ENCODE measurements at places on chromosomes 1 and 21. TPM values are rescaled to one million over a fixed set of nuclear protein-coding genes. Genes with fewer than 3 reads are reported as not detected.

DNA sequence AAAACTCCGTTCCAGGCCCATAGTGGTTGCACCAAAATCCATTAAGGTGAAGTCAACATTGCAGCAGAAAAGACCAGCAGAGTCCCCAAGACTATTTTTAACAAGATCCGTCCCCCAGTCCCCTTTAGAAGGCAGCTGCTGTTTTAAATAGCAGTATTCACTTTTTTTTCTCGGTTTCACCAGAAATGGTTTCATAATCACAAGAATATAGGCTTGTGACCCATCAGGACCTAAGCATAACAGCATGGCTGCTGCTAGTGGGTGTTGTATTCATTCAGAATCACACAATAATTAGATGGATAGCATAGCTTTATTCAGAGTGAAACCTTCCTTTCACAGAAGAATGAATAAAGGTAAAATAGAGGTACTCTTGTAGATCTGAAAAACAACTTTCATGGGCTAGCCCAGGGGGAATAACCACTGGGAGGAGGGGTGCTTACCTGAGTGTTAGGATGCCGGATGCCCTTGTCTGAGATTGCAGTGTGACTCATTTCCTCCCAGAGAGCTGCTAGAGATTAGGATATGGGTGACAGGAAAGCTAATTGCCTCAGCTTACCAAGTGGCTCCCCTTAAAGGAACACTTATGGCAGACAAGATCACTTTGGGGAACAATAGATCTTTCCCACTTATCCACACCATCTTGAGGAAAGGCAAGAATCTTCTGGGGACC lies 35.0 kb downstream of the ACKR1 start:
- H3K27me3 ChIP-seq, result peaks cover 5% of the 10 kb centered on the region
- H3K36me3 ChIP-seq, result no peaks in the 10 kb centered on the region
- no peaks in the 10 kb centered on the region for H3K4me1 ChIP-seq
- no peak overlapping the region for H3K27ac ChIP-seq

GRCh38 chr1:161810780-161811179 lies 44.7 kb downstream of the ATF6 start:
- peaks cover 68% of the 10 kb centered on the region for H3K36me3 ChIP-seq
- H3K4me1 ChIP-seq, result no peaks in the 10 kb centered on the region
- no peak overlapping the region for H3K4me3 ChIP-seq
- H3K27me3 ChIP-seq, result no peaks in the 10 kb centered on the region

PTPRF gene
- 0.10 TPM for total RNA-seq

DNA sequence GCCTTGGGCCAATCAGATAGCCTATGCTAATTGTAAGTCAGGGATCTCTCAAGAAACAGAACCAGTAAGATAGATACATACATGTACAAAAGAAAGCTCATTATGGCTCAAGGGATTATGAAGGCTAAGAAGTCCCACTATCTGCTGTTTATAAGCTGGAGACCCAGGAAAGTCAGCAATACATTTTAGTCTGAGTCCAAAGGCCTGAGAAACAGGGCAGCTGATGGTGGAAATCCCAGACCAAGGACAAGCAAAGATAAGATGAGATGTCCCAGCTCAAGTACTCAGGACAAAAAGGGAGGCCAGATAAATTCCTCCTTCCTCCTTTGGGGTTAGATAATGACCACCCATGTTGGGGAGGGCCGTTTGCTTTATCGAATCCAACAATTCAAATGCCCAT lies 269.9 kb downstream of the AJAP1 start:
- H3K27ac ChIP-seq, result no peak overlapping the region
- H3K36me3 ChIP-seq, result no peaks in the 10 kb centered on the region
- no peak for DNase-seq
- H3K4me3 ChIP-seq, result no peak overlapping the region
- H3K27me3 ChIP-seq, result no peaks in the 10 kb centered on the region
- no peaks in the 10 kb centered on the region for H3K4me1 ChIP-seq

AQP10 gene
- not detected for total RNA-seq

- H3K27ac ChIP-seq, result peak overlapping the region; percentile 8
- H3K4me1 ChIP-seq, result peaks cover 19% of the 10 kb centered on the region
- H3K4me3 ChIP-seq, result peak overlapping the region; percentile 8
- peaks cover 54% of the 10 kb centered on the region for H3K36me3 ChIP-seq
- DNase-seq, result no peak
Measured at GRCh38 chr1:246329900-246330299, 177.2 kb downstream of the SMYD3 start.

GRCh38 chr1:8777867-8778266 lies 39.6 kb downstream of the RERE start:
- no peaks in the 10 kb centered on the region for H3K36me3 ChIP-seq
- H3K4me3 ChIP-seq, result no peak overlapping the region
- no peaks in the 10 kb centered on the region for H3K27me3 ChIP-seq
- DNase-seq, result no peak
- H3K27ac ChIP-seq, result no peak overlapping the region

TINAGL1 gene
- total RNA-seq, result not detected

GRCh38 chr1:115666702-115667101 lies 24.9 kb downstream of the VANGL1 start:
- H3K36me3 ChIP-seq, result no peaks in the 10 kb centered on the region
- DNase-seq, result no peak
- H3K4me3 ChIP-seq, result no peak overlapping the region
- no peak overlapping the region for H3K27ac ChIP-seq

- H3K4me1 ChIP-seq, result peaks cover 6% of the 10 kb centered on the region
- DNase-seq, result no peak
- H3K27ac ChIP-seq, result no peak overlapping the region
- H3K36me3 ChIP-seq, result peaks cover 17% of the 10 kb centered on the region
- no peak overlapping the region for H3K4me3 ChIP-seq
Measured at GRCh38 chr1:228174482-228175315, 9.1 kb downstream of the IBA57 start.

- peaks cover 8% of the 10 kb centered on the region for H3K27me3 ChIP-seq
- peaks cover 8% of the 10 kb centered on the region for H3K4me1 ChIP-seq
- no peak for DNase-seq
- no peaks in the 10 kb centered on the region for H3K36me3 ChIP-seq
Measured at GRCh38 chr1:37448691-37449417, 25.5 kb upstream of the ZC3H12A start.

GRCh38 chr1:117213046-117213445 lies 2.3 kb upstream of the VTCN1 start:
- no peaks in the 10 kb centered on the region for H3K36me3 ChIP-seq
- no peak overlapping the region for H3K27ac ChIP-seq
- H3K4me3 ChIP-seq, result no peak overlapping the region
- H3K27me3 ChIP-seq, result peaks cover 9% of the 10 kb centered on the region
- DNase-seq, result no peak
- no peaks in the 10 kb centered on the region for H3K4me1 ChIP-seq

GRCh38 chr1:2861988-2862813 lies 60.7 kb upstream of the TTC34 start:
- no peak overlapping the region for H3K27ac ChIP-seq
- no peaks in the 10 kb centered on the region for H3K27me3 ChIP-seq
- no peak overlapping the region for H3K4me3 ChIP-seq

HNRNPCL2 gene
- total RNA-seq, result not detected

DNA sequence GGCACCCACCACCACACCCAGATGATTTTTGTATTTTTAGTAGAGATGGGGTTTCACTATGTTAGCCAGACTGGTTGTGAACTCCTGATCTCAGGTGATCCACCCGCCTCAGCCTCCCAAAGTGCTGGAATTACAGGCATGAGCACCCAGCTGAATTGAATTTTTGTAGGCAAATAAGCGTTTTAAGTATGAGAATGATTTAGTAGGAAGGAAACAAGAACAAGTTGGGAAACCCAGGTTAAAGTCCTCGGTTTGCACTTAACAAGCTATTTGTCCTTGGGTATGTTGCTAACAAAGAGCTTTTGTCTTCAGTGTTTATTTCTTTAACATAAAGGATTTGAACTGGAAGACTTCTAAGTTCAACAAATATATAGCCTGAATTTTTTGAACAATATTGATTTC lies 23.9 kb downstream of the BTF3L4 start:
- no peak overlapping the region for H3K27ac ChIP-seq
- no peak overlapping the region for H3K4me3 ChIP-seq
- H3K4me1 ChIP-seq, result no peaks in the 10 kb centered on the region
- peaks cover 47% of the 10 kb centered on the region for H3K36me3 ChIP-seq
- H3K27me3 ChIP-seq, result no peaks in the 10 kb centered on the region

FAM78B gene
- total RNA-seq, result 0.64 TPM

GRCh38 chr1:3069491-3070308 lies 697 bp downstream of the PRDM16 start:
- no peaks in the 10 kb centered on the region for H3K36me3 ChIP-seq
- peaks cover 25% of the 10 kb centered on the region for H3K27me3 ChIP-seq
- no peak for DNase-seq
- peaks cover 4% of the 10 kb centered on the region for H3K4me1 ChIP-seq
- no peak overlapping the region for H3K27ac ChIP-seq
- H3K4me3 ChIP-seq, result peak overlapping the region; percentile 64

IPO13 gene
- total RNA-seq, result 24.8 TPM

DNA sequence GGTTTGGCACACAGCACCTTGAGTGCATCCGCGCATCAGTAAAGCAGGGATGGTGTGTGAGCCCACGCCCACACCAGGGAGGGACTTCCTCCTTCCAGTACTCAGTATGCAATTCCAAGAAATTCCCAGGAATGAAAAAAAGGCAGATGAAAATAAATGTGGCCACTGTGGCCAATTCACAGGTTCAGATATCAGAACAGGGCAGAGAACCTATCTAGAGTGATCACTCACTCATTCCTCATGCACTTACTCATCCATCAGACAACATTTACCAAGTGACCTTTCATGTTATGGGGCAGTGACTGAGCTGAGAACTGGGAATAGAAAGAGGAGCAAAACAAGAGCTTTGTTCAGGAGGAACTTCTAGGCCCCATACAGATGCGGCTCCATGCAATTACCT lies 113.7 kb downstream of the ZSCAN20 start:
- no peaks in the 10 kb centered on the region for H3K36me3 ChIP-seq
- DNase-seq, result no peak
- no peak overlapping the region for H3K27ac ChIP-seq
- H3K4me3 ChIP-seq, result no peak overlapping the region
- H3K27me3 ChIP-seq, result peaks cover 5% of the 10 kb centered on the region
- no peaks in the 10 kb centered on the region for H3K4me1 ChIP-seq
